Thyroid gland (tissue), 4 donors: ENCODE measurements at places on chromosomes 12 and 14.

DNA sequence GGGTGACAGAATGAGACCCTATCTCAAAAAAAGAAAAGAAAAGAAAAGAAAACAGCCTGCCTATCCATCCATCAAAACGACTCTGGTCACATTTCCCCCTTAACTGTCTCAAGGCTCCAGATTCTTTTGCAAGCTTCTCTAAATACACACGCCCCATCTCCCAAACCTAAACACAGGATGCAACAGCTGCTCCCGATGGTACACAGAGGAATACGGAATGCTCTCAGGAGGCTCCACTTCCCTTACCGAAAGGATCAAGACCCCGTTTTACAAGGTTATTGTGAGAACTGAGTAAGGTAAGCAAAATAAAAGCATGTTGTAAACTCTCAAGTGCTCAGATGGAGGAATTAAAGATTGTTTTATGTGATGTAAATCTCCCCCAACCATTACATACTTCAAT, 62.3 kb downstream of the NT5DC3 start:
- peaks cover 26% of the 10 kb centered on the region for H3K4me1 ChIP-seq
- no peaks in the 10 kb centered on the region for H3K27me3 ChIP-seq
- no peak for DNase-seq
- no peak overlapping the region for H3K27ac ChIP-seq
- no peak overlapping the region for H3K4me3 ChIP-seq

DNA sequence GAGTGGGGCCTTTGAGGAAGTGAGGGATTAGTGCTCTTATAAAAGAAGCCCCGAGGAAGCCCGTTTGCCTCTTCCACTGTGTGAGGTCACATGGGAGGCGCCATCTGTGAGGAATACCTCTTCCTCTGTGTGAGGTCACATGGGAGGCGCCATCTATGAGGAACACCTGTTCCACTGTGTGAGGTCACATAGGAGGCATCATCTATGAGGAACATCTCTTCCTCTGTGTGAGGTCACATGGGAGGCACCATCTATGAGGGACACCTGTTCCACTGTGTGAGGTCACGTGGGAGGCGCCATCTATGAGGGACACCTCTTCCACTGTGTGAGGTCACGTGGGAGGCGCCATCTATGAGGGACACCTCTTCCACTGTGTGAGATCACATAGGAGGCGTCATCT, 69.7 kb downstream of the SLC24A4 start:
- H3K4me3 ChIP-seq = no peak overlapping the region
- H3K4me1 ChIP-seq = no peaks in the 10 kb centered on the region
- no peaks in the 10 kb centered on the region for H3K27me3 ChIP-seq
- no peaks in the 10 kb centered on the region for H3K36me3 ChIP-seq

- no peaks in the 10 kb centered on the region for H3K27me3 ChIP-seq
- H3K4me3 ChIP-seq = no peak overlapping the region
- no peak overlapping the region for H3K27ac ChIP-seq
- H3K4me1 ChIP-seq = no peaks in the 10 kb centered on the region
Observed at GRCh38 chr12:57025196-57025595, 8.9 kb upstream of the TAC3 start.

DNA sequence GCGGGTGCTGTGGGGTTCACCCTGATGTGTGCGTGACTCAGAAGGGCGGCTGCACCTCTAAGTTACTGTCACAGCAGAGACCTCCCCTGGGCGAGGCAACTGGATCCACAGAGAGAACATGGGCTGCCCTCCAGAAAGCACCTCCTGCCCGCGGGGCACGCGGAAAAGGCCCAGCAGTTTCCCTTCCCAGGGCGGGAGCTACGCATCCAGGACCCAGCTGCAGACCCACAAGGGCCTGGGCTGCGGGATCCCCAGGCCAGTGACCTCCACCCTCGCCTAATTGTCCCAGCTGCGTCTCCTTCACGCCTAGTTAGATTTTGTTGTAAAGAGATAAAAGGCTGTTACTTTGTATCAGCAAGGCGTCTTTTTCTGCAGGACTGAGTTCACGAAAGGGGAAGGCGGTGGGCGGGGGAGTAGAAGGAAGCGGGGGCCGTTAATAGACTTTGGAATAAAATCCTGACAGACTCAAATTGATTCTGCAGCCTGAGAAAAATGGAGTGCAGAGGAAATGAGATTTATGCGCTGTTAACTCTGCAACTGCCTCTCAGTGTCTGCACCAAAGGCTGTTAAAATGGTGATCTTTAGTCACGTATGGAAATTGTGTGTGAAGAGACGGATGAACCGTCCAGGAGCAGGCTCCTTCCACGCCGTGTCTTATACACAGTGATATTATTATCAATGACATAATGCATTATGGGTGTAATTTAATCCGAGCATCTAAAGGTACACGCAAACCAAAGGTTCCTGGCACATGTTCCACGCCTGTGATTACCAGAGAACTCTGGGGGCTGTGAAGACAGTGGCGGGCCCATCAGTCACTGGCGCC, 65.9 kb upstream of the FBRSL1 start:
- no peak for DNase-seq
- H3K36me3 ChIP-seq = no peaks in the 10 kb centered on the region
- no peak overlapping the region for H3K27ac ChIP-seq
- peaks cover 4% of the 10 kb centered on the region for H3K4me1 ChIP-seq
- no peaks in the 10 kb centered on the region for H3K27me3 ChIP-seq
